Activated CD4-positive, alpha-beta T cell treated with anti-CD3 and anti-CD28 coated beads, Interleukin-2, Interleukin-6, amounts not matched to agents 100 ng/mL and 50 ng/mL, durations not matched to agents 16 hours and 8 hours (primary cell): ENCODE measurements at places on chromosomes 6 and 20.

DNA sequence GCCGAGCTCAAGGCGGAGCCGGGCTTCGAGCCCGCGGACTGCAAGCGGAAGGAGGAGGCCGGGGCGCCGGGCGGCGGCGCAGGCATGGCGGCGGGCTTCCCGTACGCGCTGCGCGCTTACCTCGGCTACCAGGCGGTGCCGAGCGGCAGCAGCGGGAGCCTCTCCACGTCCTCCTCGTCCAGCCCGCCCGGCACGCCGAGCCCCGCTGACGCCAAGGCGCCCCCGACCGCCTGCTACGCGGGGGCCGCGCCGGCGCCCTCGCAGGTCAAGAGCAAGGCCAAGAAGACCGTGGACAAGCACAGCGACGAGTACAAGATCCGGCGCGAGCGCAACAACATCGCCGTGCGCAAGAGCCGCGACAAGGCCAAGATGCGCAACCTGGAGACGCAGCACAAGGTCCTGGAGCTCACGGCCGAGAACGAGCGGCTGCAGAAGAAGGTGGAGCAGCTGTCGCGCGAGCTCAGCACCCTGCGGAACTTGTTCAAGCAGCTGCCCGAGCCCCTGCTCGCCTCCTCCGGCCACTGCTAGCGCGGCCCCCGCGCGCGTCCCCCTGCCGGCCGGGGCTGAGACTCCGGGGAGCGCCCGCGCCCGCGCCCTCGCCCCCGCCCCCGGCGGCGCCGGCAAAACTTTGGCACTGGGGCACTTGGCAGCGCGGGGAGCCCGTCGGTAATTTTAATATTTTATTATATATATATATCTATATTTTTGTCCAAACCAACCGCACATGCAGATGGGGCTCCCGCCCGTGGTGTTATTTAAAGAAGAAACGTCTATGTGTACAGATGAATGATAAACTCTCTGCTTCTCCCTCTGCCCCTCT, 1.1 kb downstream of the CEBPB start:
- DNase-seq = peak; percentile 63

- DNase-seq = no peak
Measured at GRCh38 chr6:168418711-168419121, 22.3 kb upstream of the SMOC2 start.

DNA sequence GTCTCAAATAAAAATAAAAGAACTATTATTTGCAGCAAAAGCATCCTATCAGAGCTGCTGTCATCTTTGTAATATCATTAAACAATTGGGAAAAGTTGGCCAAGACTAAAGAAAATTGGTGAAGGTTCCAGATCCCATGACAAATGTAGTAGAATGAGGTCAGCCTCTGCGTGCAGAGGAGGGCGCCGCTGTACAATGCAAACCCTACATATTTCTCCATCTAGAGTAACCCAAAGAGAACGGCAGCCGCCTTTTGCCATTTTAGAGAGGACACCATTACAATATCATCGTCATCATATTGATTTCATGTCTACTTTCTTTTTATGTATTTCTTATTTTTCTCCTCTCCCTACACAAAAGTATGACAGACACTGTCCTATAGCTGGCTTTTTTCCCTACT, 59.5 kb downstream of the ZMYND8 start:
- DNase-seq = no peak

GRCh38 chr20:63216041-63216848, at the start of gene YTHDF1:
Gene YTHDF1 (minus strand): TSS chr20:63216131. CDS start chr20:63215892, 239 bp downstream.
- peak; percentile 98 for DNase-seq

GRCh38 chr20:11777387-11778205, 140.1 kb upstream of the BTBD3 start:
- DNase-seq = no peak

- no peak for DNase-seq
Measured at GRCh38 chr6:20732896-20733295, 198.6 kb downstream of the CDKAL1 start.

DNA sequence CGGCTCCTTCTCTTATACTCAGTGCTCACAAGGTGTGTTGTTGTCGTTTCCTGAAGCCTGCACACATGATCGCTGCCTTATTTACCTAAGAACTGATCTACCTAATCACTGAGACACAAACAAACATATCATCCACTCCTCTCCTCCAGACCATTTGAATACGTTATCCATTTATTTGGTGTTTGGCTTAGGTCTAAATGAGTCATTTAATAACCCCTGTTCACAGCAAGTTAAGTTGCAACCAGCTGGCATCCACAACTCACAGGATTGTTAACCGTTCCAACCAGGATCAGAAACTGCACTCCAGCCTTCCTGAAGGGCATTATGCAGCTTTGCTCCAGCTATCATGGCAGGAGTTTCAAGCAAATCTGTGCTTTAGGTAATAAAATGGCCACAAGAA, 511.1 kb upstream of the MAP3K7 start:
- DNase-seq = no peak

- DNase-seq = peak; percentile 85
Measured at GRCh38 chr6:692356-692851, 535 bp downstream of the EXOC2 start.

GRCh38 chr6:107977283-107977682, 19.3 kb upstream of the SEC63 start:
- DNase-seq = no peak

DNA sequence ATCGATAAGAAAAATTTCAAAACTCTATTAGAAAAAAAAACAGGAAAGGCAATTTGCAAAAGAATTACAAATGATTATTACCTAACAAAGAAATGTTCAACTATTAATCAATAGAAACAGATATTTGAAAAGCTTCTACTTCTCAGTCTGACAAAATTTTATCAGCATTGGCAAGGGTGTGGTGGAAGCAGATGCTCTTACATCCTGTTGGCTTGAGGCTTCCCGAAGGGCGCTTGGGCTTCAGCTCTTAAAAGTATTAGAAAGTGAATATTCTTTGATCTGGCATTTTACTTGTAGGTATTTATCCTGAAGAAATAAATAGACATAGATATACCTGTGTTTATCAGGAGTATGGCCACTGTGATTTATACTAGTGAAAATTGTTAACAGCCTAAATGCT, 38.7 kb downstream of the SLC35D3 start:
- DNase-seq = no peak

GRCh38 chr6:67112120-67112519, 1405.1 kb upstream of the EYS start:
- no peak for DNase-seq

DNA sequence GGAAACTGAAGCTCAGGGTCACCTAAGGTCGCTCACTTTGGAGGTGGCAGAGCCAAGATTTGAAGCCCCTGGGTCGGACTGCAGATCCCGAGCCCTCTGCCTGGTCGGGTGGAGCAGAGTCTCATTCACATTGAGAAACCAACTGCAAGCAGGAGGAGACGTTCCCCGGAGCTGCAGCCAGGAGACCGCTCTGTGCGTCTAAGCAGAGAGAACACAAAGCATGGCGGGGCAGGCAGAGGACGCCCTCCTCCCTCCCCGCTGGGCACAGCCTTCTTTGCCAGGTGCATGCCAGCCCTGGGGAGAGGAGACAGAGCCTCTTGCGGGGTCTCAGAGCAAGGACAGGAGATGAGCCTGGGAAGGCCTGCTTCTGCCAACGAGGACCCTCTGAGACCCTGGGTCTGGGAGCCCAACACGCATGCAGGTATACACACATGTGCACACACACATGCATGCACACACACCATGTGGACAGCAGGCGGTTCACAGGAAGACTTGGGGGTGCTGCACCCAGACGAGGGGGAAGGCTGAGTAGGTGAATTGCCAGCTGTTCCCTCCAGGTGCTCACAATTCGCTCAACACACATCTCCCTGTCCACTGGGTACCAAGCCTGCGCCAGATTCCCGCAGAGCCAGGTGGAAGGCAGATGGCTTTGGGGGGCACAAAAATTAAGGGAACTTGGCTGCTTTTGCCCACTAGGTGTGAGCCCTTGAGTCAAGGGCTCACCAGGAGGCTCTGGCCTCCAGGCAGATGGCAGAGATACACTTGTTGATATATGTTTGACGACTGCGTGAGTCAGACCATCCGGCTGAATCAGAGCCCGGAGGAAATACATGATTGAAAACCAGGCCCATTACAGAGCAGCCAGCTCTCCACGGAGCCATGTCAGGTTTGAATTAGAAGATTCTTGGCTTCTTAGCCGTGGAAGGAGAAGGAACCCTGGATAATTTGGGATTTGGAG, 5.5 kb upstream of the NTSR1 start:
- DNase-seq = peak; percentile 47

GRCh38 chr6:15358579-15359327, 112.9 kb downstream of the JARID2 start:
- DNase-seq = no peak

GRCh38 chr6:167826896-167827582, at the start of gene AFDN:
Gene AFDN (plus strand): TSS chr6:167826911. CDS start chr6:167827133, 222 bp downstream.
- DNase-seq = no peak

DNA sequence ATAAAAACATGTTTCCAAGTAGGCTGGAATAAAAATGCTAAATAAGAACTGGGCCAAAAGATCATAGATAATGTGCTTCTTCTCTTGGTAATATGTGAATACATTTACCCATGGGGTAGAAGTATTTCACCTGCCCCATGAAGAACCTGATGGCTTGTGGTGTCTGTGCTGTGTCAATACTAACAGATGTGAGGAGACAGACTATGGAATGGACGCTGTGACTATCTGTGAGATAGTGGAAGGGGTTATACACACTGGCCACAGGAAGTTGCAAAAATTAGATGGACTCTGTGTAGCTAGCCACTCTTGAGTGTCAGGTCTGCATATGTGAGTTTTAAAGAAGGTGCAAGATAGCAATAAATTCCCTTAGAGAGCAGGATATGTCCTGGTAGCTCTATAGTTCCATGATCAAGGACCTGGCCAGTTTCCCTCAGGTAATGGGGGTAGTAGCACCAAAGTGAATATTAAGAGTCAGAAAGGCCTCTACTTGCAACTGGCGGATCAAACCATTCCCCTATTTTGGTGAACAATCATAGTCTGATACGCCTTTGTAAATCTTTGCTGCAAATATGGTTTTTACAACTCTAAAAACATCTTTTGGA, 48.6 kb downstream of the NEDD9 start:
- DNase-seq = no peak

GRCh38 chr6:138357928-138358327, 19.8 kb upstream of the SMIM28 start:
- DNase-seq = no peak

- no peak for DNase-seq
Measured at GRCh38 chr6:3090013-3090412, 21.7 kb downstream of the RIPK1 start.

DNA sequence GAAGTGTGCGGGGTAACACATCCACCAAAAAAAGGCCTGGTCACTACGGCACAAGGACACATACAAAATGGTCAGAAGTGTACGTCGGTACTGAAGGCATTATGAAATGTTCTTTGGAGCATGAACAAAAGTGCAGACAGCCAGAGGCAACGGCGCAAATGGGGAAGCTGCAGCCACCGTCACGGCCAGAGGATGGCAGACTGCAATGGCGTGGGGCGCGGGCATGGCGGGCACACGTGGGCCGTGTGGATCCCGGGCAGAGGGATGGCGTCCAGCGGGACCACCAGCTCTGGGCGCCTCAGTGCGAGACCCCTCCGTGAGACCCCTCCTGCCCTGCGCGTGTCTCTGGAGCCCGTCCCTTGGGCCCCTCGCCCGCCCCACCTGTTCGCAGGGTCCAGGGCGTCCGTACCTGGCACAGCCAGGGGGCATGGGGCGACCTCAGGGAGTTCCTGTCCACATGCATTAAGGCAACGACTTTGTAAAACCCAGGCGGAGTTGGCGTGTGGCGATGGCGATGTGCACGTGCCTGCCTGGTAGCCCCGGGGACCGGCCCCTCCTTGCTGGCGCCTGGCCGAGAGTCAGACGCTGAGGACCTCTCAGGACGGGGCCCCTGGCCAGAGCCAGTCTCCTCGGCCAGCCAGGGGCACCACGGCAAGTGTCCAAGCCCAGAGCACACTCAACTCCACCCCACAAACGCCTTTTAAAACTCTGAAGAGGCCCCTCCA, 39.5 kb upstream of the CHRNA4 start:
- no peak for DNase-seq

DNA sequence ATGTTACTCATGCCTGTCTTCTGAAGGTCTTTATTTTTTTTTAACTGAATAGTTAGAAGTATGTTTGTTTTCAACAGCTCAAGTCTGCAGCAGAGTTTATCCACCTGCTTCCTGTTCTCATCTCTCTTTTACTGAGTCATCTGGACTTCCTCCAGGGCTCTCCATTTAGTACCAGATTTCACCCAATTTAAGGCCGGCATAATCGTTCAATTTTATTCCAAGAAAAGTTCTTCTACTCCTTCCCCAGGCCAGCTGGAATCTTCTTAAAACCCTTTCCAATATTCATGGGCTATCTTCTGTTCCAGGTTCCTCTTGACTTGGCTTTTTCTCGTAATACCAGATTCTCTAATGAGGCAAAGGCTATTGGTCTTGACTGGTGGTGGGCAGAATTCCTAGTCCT, 79.0 kb upstream of the LAMA2 start:
- no peak for DNase-seq

GRCh38 chr6:113031591-113032238, 684.6 kb downstream of the RFPL4B start:
- DNase-seq = no peak

- no peak for DNase-seq
Measured at GRCh38 chr6:47146431-47147174, 104.5 kb upstream of the ADGRF1 start.

GRCh38 chr6:147999001-147999540, 343.6 kb upstream of the SASH1 start:
- no peak for DNase-seq

- DNase-seq = peak; percentile 56
Measured at GRCh38 chr6:43391440-43392031, 22.1 kb upstream of the ZNF318 start.

DNA sequence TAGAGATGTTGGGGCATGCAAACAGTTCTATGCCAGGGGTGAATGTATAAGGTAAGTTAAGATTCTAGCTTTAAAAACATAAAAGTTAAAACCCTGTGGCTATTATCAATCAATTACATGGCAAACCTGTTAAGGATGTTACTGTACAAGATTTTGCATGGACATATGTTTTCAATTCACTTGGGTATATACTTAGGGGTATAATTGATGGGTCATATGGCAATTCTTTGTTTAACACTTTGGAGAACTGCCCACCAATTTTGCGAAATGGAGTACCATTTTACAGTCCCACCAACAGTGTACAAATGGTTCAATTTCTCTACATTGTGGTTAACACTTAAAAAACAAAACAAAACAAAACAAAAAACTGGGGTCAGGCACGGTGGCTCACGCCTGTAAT, 9.4 kb upstream of the NCOA3 start:
- no peak for DNase-seq

DNA sequence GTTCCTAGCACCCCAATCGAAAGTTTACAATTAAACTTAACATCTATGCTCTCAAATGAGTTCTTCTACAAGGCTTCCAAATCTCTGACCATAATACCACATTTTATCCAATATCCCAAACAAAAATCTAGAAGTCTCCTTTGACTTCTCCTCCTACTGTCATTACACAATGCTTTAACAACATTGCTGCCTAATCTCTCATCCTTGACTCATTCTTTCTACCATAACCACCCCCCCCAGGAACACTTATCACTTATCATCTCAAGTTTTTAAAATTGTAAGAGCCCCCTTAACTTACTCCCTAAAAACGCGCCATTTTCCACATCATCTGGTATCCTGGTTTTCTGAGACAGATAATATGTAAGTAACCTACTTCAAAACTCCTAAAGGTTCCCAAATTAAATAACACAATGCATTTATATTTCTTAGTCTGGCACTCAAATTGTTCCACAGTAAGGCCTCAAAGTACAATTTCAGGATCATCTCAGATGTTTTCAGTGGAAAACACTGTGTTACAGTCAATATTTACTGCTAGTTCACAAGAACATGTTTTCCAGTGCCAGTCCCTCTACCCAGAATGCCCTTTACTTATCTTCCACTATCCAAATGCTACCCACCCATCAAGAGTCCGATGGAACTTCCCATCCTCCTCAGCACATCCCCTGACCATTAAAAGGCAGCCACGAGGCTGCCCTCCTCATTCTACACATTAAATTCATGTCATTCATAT, 308.2 kb upstream of the THEMIS start:
- no peak for DNase-seq
